ENCODE measurements at places on chromosomes 2 and 18.

- H3K27ac ChIP-seq, result no peak overlapping the region
- DNase-seq, result peak; percentile 39
- H3K27me3 ChIP-seq, result peaks cover 21% of the 10 kb centered on the region
- H3K4me3 ChIP-seq, result no peak overlapping the region
- peaks cover 5% of the 10 kb centered on the region for H3K4me1 ChIP-seq
These were observed 119.3 kb upstream of the RBBP8 start for GRCh38 chr18:22813648-22814328.

- peak; percentile 24 for DNase-seq
- peaks cover 36% of the 10 kb centered on the region for H3K4me1 ChIP-seq
- H3K27me3 ChIP-seq, result no peaks in the 10 kb centered on the region
These were observed 151.2 kb downstream of the CAPN13 start for GRCh38 chr2:30656079-30656478.

GRCh38 chr2:55923091-55923981 is at the start of gene EFEMP1:
EFEMP1 (minus strand) TSS chr2:55923782; CDS start chr2:55922440, 1,342 bp downstream.
- H3K4me3 ChIP-seq, result peak within 1 kb of the TSS; percentile 94
- DNase-seq, result peak; percentile 15
- peaks cover 15% of the 10 kb centered on the region for H3K27me3 ChIP-seq
- peaks cover 34% of the 10 kb centered on the region for H3K4me1 ChIP-seq
- H3K27ac ChIP-seq, result no peak within 1 kb of the TSS

GRCh38 chr2:200443376-200443775 is 66.5 kb downstream of the KCTD18 start:
- H3K4me3 ChIP-seq, result no peak overlapping the region
- H3K4me1 ChIP-seq, result peaks cover 56% of the 10 kb centered on the region
- peaks cover 3% of the 10 kb centered on the region for H3K27me3 ChIP-seq
- H3K36me3 ChIP-seq, result peaks cover 73% of the 10 kb centered on the region

DNA sequence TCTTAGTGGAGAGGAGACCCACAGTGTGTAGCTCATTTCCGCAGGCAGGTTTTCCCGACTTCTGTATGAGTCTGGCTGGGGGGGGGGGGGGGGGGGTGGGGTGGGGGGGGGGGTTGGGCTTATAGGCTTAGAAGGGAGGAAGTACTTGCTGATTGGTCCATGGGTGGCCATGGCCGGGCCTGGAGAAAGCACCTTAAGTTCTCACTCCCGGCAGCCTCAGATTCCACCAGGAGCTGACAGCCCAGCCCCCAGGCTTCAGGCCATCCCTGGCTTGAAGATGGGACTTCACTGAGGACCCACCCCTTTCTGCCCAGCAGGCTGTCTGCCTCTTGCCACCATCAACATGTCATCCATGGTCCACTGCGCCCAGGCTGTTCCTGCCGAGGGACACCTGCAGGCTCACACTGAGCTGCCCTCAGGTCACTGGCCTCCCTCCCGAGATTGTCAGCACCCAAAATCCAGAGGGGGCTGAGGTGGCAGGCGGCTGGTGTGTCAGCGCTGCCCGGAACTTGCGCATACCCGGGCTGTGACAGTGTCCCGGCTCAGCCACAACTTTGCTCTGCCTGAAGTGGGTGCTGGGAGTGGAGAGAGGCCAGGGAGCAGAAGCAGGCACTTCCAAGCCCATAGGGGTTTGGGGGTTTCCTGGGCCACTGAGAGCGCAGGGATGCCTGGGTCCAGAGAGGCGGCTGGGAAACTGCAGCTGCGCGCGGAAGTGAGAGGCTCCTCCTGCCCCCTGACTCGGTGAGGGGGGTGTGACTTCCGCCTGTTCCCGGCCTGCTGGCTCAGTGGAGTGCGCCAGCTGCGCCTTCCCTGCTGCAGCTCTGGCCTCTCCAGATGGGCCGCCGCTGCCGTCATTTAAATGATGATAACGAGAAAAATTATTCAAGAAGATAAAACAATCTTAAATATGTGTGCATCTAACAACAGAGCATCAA is 256.1 kb downstream of the RPRM start:
- H3K27ac ChIP-seq, result no peak overlapping the region
- DNase-seq, result no peak
- peaks cover 2% of the 10 kb centered on the region for H3K27me3 ChIP-seq
- H3K36me3 ChIP-seq, result no peaks in the 10 kb centered on the region

GRCh38 chr2:230343747-230344146 is 16.8 kb downstream of the SP140L start:
- no peak overlapping the region for H3K4me3 ChIP-seq
- H3K36me3 ChIP-seq, result peaks cover 32% of the 10 kb centered on the region
- H3K27ac ChIP-seq, result peak overlapping the region; percentile 54
- H3K4me1 ChIP-seq, result peaks cover 51% of the 10 kb centered on the region
- H3K27me3 ChIP-seq, result no peaks in the 10 kb centered on the region

- DNase-seq, result no peak
- H3K4me3 ChIP-seq, result no peak overlapping the region
- no peaks in the 10 kb centered on the region for H3K36me3 ChIP-seq
- H3K4me1 ChIP-seq, result no peaks in the 10 kb centered on the region
- H3K27ac ChIP-seq, result no peak overlapping the region
- no peaks in the 10 kb centered on the region for H3K27me3 ChIP-seq
These were observed 17.7 kb downstream of the SERPINB12 start for GRCh38 chr18:63559567-63560491.

- H3K4me3 ChIP-seq, result peak overlapping the region; percentile 3
- peak; percentile 88 for DNase-seq
- H3K27ac ChIP-seq, result peak overlapping the region; percentile 70
- H3K4me1 ChIP-seq, result peaks cover 24% of the 10 kb centered on the region
- no peaks in the 10 kb centered on the region for H3K27me3 ChIP-seq
These were observed 22.5 kb upstream of the RAB27B start for GRCh38 chr18:54805571-54806334.

GRCh38 chr2:73285159-73285739 is 971 bp upstream of the FBXO41 start:
- no peak overlapping the region for H3K27ac ChIP-seq
- no peaks in the 10 kb centered on the region for H3K4me1 ChIP-seq
- no peak for DNase-seq
- 0 out of 2 replicates have a peak, but pooled peaks cover 4% of the 10 kb centered on the region for H3K36me3 ChIP-seq
- H3K27me3 ChIP-seq, result peaks cover 31% of the 10 kb centered on the region

- H3K27ac ChIP-seq, result no peak overlapping the region
- H3K36me3 ChIP-seq, result no peaks in the 10 kb centered on the region
- DNase-seq, result no peak
- H3K27me3 ChIP-seq, result peaks cover 28% of the 10 kb centered on the region
These were observed 45.5 kb upstream of the DNMT3A start for GRCh38 chr2:25386971-25387875.

- no peak overlapping the region for H3K27ac ChIP-seq
- peaks cover 12% of the 10 kb centered on the region for H3K36me3 ChIP-seq
- DNase-seq, result no peak
- no peak overlapping the region for H3K4me3 ChIP-seq
These were observed 66.5 kb downstream of the EIF2AK3 start for GRCh38 chr2:88560619-88561307.

DNA sequence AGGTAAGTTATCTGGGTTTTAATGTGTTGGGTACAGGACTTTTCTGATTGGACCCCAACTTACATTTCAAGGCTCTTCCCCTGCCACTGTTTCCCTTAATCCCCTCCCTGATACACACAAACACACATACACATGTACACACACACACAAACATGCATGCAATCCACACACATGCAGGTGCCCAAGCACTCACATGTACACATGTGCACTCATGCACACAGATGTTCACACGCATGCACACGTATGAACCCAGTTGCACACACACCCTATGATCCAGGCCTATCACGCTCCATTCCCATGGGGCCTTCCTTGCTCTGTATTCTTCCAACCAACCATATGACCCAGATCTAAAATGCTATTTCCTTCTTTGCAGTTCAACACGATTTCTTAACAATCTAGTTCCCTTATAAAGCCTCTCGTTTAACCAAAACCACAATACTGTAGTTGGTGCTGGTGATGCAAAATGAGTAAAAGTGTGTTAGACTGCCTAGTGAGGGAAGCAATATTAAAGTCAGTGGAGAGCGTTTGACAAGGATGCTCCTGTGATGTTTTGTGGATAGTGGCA is 11.1 kb downstream of the SERPINB8 start:
- no peaks in the 10 kb centered on the region for H3K27me3 ChIP-seq
- H3K36me3 ChIP-seq, result peaks cover 27% of the 10 kb centered on the region
- peaks cover 23% of the 10 kb centered on the region for H3K4me1 ChIP-seq
- no peak overlapping the region for H3K27ac ChIP-seq
- DNase-seq, result no peak

DNA sequence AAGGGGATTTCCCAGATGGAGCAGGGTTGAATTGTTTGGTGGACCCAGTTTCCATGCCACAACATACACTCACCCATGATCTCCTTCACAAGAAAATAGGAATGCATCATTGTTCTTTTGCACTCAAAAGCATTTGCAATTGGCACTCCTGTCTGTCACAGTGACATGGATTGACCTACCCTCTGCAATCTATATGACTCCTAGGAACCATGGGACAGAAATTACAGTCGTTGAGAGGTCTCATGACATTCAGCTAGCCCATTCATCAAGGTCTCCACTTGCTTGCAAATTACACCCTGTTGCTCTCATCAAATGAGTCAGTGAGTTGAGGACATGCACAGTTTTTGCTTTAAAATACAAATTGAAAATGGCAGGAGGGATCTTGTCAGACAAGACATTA is 448.5 kb downstream of the LPIN1 start:
- peaks cover 6% of the 10 kb centered on the region for H3K27me3 ChIP-seq
- H3K36me3 ChIP-seq, result peaks cover 4% of the 10 kb centered on the region
- no peak overlapping the region for H3K27ac ChIP-seq
- H3K4me3 ChIP-seq, result no peak overlapping the region
- no peak for DNase-seq

- no peaks in the 10 kb centered on the region for H3K27me3 ChIP-seq
- no peaks in the 10 kb centered on the region for H3K4me1 ChIP-seq
- H3K4me3 ChIP-seq, result no peak overlapping the region
- H3K27ac ChIP-seq, result no peak overlapping the region
These were observed 346.1 kb downstream of the RPRM start for GRCh38 chr2:153132418-153132817.

DNA sequence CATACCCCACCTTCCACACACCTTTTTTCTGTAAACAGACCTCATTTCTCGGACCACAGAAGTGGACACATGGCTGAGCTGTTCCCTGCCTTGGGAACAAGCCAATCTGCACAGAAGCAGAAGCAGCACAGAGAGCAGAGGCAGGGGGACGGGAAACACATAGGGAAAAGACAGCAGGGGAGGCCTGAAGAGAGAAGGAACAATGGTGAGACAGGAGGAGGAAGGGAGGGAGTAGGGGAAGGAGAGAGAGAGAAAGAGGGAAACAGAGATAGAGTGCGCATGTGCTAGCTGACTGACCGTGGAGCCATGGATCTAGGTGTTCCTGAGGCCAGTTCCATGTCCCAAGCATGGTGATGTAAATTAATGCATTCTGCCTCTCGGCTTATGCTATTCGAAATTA is 119.7 kb downstream of the NOL10 start:
- peaks cover 40% of the 10 kb centered on the region for H3K36me3 ChIP-seq
- peaks cover 20% of the 10 kb centered on the region for H3K4me1 ChIP-seq
- no peaks in the 10 kb centered on the region for H3K27me3 ChIP-seq
- no peak for DNase-seq

GRCh38 chr2:134153294-134153880 is 100.5 kb upstream of the MGAT5 start:
- DNase-seq, result no peak

- H3K36me3 ChIP-seq, result peaks cover 4% of the 10 kb centered on the region
- no peak overlapping the region for H3K4me3 ChIP-seq
- H3K27ac ChIP-seq, result no peak overlapping the region
These were observed 53.6 kb upstream of the AFF3 start for GRCh38 chr2:100195942-100196341.

- H3K36me3 ChIP-seq, result peaks cover 7% of the 10 kb centered on the region
- peaks cover 4% of the 10 kb centered on the region for H3K27me3 ChIP-seq
- DNase-seq, result no peak
- no peaks in the 10 kb centered on the region for H3K4me1 ChIP-seq
- H3K4me3 ChIP-seq, result no peak overlapping the region
- H3K27ac ChIP-seq, result 0 out of 2 replicates have a peak overlapping the region, but pooled peaks have one; percentile 0
These were observed 302.0 kb downstream of the PRKCE start for GRCh38 chr2:45953376-45954027.

DNA sequence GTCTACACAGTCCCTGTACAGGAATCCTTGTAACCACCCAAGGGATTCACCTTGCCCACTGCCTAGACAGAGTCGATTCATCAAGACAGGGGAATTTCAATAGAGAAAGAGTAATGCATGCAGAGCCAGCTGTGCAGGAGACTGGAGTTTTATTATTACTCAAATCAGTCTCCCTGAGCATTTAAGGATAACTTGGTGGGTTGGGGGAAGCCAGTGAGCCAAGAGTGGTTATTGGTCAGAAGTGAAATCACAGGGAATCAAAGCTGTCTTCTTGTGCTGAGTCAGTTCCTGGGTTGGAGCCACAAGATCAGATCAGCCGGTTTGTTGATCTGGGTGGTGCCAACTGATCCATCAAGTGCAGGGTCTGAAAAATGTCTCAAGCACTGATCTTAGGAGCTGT is 17.8 kb upstream of the FAM98A start:
- H3K27ac ChIP-seq, result no peak overlapping the region
- peaks cover 3% of the 10 kb centered on the region for H3K27me3 ChIP-seq
- peaks cover 9% of the 10 kb centered on the region for H3K4me1 ChIP-seq
- H3K36me3 ChIP-seq, result no peaks in the 10 kb centered on the region

DNA sequence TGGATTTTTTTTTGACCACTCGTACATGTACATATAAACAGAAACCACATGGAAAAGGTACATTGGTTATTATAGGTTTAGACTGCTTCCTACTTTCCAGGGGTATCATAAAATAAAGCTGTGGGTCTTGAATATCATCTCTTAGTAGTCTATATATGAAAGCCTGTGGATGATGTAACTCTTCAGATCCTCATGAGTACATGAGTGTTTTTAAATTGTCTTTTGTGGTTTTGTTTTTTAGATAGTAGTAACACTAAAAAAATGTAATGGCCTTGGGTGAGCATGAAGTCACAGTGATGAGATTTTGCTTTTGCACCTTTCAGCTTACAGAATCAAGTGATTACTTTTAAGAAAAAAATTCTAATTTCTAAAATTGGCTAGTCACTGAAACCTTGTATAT is 80.2 kb downstream of the RAB3GAP1 start:
- H3K36me3 ChIP-seq, result peaks cover 44% of the 10 kb centered on the region
- peak overlapping the region; percentile 37 for H3K27ac ChIP-seq
- H3K27me3 ChIP-seq, result peaks cover 2% of the 10 kb centered on the region

- no peaks in the 10 kb centered on the region for H3K4me1 ChIP-seq
- peaks cover 2% of the 10 kb centered on the region for H3K27me3 ChIP-seq
- H3K4me3 ChIP-seq, result no peak overlapping the region
- no peak for DNase-seq
- no peaks in the 10 kb centered on the region for H3K36me3 ChIP-seq
These were observed 19.7 kb upstream of the MARCO start for GRCh38 chr2:118922254-118922653.

GRCh38 chr2:26542676-26543505 is 65.0 kb upstream of the OTOF start:
- DNase-seq, result no peak
- H3K27ac ChIP-seq, result no peak overlapping the region
- H3K4me1 ChIP-seq, result no peaks in the 10 kb centered on the region
- H3K36me3 ChIP-seq, result no peaks in the 10 kb centered on the region
- no peak overlapping the region for H3K4me3 ChIP-seq

DNA sequence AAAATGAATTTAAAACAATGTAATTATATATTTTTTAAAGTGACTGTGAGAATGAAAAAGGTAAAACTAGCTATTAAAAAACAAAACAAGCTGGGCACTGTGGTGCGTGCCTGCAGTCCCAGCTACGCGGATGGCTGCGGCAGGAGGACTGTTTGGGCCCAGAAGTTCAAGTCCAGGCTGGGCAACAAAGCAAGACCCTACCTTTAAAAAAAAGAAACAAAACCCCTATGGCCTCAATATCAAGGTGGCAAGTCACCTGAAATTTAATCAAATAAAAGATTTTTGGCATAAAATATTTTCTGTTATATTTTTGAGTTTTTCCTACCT is 46.9 kb upstream of the STRN start:
- H3K4me3 ChIP-seq, result no peak overlapping the region
- H3K4me1 ChIP-seq, result no peaks in the 10 kb centered on the region
- DNase-seq, result no peak
- peaks cover 5% of the 10 kb centered on the region for H3K36me3 ChIP-seq
